ENCODE measurements at places on chromosomes 11 and 22.

GRCh38 chr11:65503368-65503948, 4.6 kb downstream of the MALAT1 start:
- DNase-seq = no peak

DNA sequence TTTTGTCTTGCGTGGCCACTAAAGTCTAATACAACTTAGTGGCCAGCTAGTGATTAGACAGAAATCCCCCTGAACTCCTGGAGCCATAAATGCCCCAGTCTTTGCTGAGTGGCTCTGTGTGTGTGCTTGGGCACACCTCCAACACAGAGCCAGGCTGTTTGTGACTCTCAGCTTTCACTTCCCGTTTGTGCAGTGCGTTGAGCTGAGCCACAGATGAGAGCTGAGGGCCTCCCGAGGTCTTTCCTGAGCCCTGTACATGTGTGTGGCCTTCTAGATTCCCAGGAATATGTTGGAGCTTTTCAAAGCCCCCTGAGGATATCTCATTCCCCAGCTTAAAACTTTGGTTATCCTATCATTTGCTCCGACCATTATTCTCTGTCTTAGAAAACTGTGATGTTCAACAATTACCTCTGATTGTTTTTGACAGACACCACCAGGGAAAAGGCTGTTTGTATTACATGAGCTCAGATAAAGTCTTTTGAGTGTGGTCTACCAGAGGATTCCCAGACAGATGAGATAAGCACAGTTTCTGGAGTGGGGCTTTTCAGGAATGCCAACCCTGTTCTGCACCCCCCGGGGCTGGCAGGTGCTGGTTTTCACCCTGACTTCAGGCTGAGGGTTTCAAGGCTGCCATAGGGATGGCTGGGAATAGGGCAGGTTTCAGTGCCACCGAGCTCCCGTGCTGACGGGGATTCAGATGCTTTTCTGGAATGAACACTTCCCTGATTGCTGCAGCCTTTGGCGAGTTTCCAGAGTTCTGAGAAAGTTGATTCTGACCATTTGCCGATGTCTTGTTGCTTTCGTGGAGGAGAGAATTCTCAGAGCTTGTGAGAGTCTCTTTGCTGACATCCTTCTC, 23.8 kb downstream of the IGHMBP2 start:
- DNase-seq = no peak

DNA sequence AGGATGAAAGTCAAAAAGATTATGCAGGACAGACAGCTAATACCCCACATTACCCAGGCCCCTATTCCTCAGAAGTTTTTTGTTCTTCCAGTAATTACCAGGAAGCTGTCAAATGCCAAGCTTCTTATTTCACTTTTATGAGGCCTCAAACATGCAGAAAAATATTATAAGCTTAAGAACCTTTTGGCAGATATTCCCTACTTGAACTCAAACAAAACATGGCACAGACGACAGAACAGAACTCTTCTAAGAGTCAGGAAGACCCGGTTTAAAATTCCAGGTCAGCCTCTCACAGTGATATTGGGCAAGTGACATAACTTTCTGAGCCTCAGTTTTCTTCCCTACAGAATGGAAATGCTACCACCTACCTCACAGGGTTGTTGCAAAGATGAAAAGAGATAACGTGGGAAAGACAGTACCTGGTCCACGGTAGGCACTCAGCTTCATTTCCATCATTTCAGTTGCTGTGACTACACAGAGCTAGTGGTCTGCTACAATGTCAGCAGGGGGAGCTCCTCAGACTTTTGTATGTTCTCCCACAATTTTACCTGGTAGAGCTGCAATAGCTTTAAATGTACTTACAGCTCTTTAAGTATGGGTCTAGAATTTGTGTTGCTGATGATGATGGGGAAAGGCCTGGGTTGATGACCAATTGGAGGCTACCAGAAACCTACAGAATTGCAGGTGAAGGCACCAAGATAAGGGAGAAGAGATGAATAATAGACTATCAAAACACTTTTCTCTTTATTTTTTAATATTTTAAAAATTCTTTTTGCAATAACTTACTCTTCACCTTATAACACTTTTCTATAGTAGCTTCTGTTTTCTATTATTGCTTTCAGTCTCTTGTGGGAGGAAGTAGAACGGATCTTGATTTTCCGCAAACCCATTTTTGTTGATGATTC, 98.3 kb upstream of the CHRM4 start:
- DNase-seq = peak; percentile 43

DNA sequence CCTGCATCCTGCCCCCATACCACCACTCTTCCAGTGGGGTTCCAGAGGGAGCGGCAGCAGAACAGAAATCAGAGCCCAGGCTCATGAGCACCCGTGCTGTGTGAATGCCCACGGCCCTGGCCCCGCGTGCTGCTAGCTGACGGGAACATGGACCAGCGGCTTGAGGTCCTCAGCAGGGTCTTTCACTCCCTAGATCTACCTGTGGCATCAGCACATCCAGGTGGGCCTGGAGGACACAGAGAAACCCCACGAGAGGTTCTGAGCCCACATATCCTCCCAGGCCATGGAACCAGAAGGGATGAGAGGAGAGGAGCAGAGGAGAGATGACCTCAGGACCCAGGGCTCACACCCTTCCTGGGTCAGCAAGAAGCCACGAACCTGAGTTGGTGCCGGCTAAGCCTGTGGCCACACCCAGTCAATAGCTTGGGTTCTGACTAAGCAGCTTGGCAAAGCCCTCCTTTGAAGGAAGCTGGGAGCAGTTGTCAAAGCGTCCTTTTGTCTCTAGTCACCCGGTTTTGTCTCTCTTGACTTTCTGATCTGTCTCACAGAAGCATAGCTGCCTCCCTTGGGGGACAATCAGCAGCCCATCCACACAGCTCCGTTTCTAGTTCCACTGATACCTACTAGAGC, 89.3 kb upstream of the LMO1 start:
- no peak for DNase-seq

DNA sequence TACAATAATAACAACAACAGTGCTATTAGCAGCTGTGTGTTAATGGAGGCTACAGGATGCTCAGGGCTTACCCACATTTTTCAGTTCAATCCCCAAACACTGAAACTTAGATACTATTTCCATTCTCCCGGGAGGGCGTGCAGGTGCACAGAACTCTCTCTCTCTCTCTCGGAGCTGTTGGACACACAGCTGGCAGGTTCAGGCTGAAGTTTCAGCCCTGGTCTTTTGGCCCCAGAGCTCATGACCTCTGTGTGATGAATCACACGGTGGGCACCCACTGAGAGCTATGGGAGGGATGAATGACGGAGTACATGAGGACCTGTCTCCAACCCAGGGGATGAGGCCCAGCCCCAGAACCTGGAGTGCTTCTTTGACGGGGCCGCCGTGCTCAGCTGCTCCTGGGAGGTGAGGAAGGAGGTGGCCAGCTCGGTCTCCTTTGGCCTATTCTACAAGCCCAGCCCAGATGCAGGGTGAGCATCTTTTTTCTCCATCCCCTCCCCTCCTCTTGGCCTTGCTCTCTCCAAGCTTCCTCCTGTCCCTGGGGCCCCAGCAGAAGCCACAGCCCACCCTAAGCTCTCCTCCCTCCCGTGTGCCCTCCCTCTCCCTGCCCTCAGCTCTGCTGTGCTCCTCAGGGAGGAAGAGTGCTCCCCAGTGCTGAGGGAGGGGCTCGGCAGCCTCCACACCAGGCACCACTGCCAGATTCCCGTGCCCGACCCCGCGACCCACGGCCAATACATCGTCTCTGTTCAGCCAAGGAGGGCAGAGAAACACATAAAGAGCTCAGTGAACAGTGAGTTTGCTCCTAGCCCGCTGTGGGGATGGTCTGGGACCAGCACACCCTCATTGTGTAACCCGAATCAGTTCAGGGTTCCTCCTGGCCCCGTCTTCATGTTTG, 16.9 kb downstream of the CSF2RB start:
- DNase-seq = no peak

DNA sequence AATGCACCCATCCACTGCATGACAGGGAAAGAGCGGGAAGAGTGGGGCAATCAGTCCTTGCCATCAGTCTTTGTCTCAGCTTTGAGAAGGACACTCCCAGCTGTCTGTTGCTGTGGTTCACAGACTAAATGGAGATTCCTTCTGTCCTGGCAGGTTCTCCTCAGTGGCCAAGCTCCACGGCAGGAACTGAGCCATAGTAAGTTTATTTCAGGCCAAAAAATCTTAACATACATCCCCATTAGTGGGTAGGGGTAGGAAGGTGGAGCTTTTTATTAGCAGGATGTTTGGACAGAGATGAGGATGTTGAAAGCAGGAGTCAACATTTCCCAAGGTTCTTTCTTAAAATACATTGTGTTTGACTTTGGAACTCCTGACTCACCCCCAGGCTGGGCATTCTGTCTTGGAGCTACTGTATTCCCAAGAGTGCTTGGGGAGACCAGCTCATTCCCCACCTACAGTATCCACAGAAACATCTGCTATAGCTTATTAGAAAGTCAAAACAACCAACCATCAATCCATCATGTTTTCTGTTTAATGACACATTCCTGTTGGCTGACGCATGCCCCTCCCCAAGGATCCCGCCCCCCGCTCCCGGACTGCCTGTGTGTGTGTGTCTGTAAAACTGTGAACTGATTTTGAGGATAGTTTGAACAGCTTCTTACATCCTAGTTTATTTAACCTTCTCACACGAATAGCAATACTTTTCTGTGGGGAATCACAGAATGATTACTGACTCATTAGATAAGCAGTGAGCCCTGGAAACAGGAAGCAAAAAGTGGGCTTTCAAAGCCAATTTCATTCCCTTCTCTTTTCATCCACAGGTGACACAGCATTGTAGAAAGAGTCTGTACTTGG, 109.5 kb downstream of the CCDC81 start:
- no peak for DNase-seq

- no peak for DNase-seq
Observed at GRCh38 chr11:12831471-12832202, 157.4 kb downstream of the TEAD1 start.

DNA sequence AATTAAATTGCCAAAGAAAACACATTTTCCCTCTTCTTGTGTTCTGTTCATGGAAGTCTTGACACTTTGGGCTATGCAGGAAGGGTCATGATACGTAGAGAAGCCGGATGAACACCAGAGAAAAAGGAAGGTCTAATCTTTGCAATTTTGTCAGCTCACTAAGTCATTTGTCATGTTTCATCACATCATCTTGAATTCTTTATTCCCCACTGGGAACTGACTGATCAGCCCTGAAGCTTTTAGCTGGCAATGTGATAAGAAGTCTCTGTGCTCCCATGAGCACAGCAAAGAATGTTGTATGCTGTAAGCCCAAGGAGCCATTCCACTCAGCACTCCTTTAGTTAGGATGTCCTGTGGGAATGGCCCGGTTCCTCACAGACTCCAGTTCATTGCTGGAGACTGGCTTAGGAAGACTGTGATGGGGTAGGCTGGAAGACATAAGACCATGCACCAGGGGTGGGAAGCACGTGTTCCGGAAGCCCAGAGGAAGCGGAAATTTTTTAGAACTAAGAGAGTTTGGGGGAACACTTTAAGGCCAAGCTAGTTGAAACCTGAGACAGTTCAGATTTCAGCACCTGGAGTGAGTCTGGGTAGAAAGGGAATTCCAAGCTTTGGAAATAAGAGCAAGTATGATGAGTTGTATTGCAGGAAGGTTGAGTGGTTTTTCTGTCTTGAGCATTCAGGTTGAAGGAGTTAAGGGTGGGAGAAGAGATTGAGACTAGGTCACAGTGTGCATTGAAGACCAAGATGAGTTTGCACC, 306.7 kb upstream of the MTNR1B start:
- DNase-seq = no peak

GRCh38 chr11:297586-298405, 1.5 kb downstream of the IFITM5 start:
- DNase-seq = no peak
